ENCODE measurements at places on chromosomes 13 and 19.

DNA sequence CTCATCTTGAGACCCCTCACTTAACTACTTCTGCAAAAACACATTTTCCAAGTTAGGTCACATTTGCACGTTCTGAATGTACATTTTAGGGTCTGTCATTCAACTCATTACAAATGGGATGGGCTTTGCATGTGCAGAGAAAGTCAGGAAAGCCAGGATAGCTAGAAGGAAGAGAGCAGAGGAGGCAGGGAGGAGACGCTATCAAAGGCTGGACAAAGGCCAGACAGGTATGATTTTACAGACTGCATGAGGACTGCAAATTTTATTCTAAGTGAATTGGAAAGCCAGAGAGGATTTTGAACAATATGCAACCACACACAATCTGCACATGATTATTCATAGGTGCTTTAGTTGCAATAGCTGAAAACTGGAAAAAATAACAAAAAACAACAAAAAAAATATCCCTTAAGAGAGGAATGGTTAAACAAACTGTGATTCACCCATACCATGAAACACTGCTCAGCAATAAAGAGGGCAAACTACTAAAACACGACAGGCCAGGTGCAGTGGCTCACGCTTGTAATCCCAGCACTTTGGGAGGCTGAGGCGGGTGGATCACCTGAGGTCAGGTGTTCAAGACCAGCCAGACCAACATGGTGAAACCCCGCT is 21.1 kb downstream of the SYDE1 start:
- no peak overlapping the region for H3K4me3 ChIP-seq
- no peak overlapping the region for H3K27ac ChIP-seq
- DNase-seq, result no peak
- H3K36me3 ChIP-seq, result peaks cover 1% of the 10 kb centered on the region
- H3K27me3 ChIP-seq, result no peaks in the 10 kb centered on the region

- H3K4me1 ChIP-seq, result peaks cover 2% of the 10 kb centered on the region
- H3K27me3 ChIP-seq, result no peaks in the 10 kb centered on the region
- no peak within 1 kb of the TSS for H3K27ac ChIP-seq
- H3K4me3 ChIP-seq, result no peak within 1 kb of the TSS
- DNase-seq, result no peak
These were observed at the start of gene ITGBL1 for GRCh38 chr13:101452519-101453485. ITGBL1 (plus strand) TSS chr13:101452675; CDS start chr13:101452834, 159 bp downstream.

DNA sequence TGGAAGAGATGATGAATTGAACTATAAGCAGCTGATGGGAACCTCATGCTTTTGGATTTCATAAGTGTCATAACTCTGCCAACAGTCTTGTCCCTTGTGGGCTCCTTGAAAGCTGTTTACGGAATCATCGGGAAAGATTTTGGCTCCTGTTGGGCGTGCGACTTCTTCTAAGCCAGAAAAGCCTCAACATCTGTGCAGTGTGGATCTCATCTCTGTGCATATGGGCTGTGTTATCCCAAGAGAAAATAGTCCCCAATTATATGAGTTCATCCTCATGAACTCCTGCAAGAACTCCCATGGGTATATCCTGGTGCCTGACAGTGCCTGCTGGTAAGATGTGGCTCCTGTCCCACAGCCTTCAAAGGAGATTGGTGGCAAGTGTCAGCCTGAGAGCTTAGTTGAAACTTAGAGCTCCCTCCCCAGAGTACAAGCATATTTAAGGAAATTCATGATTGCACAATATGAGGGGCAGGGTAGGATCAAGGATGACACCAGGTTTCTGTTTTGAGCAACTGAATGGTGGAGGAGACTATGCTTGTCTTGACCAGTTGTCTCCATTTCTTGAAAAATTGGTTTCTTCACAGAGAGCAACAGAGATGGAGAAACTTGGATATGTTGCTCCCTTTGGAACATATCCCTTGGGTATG is 243.5 kb downstream of the ITGBL1 start:
- no peak for DNase-seq
- H3K27me3 ChIP-seq, result no peaks in the 10 kb centered on the region
- no peaks in the 10 kb centered on the region for H3K4me1 ChIP-seq
- H3K36me3 ChIP-seq, result no peaks in the 10 kb centered on the region

GRCh38 chr19:18349524-18350128 is 9.2 kb downstream of the PGPEP1 start:
- DNase-seq, result no peak
- H3K36me3 ChIP-seq, result no peaks in the 10 kb centered on the region
- no peak overlapping the region for H3K4me3 ChIP-seq

- no peak for DNase-seq
- no peaks in the 10 kb centered on the region for H3K27me3 ChIP-seq
- H3K36me3 ChIP-seq, result no peaks in the 10 kb centered on the region
- H3K4me1 ChIP-seq, result no peaks in the 10 kb centered on the region
- no peak overlapping the region for H3K27ac ChIP-seq
These were observed 63.9 kb upstream of the ARHGEF7 start for GRCh38 chr13:111051041-111051725.

GRCh38 chr13:46106839-46107371 is 2.1 kb upstream of the CPB2 start:
- no peaks in the 10 kb centered on the region for H3K36me3 ChIP-seq
- H3K4me3 ChIP-seq, result no peak overlapping the region
- no peaks in the 10 kb centered on the region for H3K27me3 ChIP-seq
- no peaks in the 10 kb centered on the region for H3K4me1 ChIP-seq
- H3K27ac ChIP-seq, result no peak overlapping the region

DNA sequence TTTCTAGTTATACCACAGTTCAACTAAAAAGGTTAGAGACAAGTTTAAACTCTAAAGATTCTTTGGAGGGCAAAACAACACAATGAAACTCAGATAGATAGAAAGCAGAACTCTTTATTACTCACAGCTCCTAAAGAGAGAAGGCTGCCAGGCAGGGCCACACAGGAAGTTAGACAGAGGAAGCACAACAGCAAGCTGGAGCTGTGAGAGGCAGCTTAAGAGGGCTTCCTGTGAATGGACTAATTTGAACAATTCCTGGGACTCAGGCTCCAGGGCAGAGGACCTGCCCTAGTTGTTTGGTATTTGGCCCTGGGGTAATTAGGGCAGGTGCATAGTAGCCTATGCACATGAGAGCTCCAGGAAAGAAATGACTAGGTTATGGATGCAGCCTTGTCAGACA is 803.6 kb downstream of the DIAPH3 start:
- DNase-seq, result no peak
- no peaks in the 10 kb centered on the region for H3K27me3 ChIP-seq
- no peak overlapping the region for H3K4me3 ChIP-seq
- H3K27ac ChIP-seq, result no peak overlapping the region
